ENCODE measurements at places on chromosomes 3 and 15.

- DNase-seq: no peak
Measured at GRCh38 chr3:73056845-73057150, 4.7 kb upstream of the EBLN2 start.

- DNase-seq: no peak
Measured at GRCh38 chr3:7388026-7388425, 527.1 kb downstream of the GRM7 start.

DNA sequence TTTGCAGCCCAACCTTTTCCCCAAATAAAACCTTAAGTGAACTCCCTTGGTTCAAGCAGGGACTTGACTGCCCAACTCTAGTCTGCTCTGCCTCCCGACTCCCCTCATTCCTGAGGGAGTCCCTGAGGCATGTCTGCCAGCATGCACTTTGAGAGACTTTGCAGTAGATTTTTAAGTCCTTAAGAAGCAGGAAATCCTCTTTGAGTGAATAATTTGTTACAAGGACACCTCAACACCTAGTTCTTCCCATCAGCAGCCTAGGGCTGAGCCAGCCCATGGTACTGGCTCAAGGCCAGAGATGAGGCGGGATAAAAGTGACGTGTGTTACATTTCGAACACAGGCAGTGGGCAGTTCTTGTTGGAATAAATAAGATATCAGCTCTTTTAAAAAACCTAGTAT lies 204.3 kb upstream of the SLC2A2 start:
- DNase-seq: no peak

GRCh38 chr3:30146978-30147377 lies 459.4 kb upstream of the TGFBR2 start:
- DNase-seq: no peak

DNA sequence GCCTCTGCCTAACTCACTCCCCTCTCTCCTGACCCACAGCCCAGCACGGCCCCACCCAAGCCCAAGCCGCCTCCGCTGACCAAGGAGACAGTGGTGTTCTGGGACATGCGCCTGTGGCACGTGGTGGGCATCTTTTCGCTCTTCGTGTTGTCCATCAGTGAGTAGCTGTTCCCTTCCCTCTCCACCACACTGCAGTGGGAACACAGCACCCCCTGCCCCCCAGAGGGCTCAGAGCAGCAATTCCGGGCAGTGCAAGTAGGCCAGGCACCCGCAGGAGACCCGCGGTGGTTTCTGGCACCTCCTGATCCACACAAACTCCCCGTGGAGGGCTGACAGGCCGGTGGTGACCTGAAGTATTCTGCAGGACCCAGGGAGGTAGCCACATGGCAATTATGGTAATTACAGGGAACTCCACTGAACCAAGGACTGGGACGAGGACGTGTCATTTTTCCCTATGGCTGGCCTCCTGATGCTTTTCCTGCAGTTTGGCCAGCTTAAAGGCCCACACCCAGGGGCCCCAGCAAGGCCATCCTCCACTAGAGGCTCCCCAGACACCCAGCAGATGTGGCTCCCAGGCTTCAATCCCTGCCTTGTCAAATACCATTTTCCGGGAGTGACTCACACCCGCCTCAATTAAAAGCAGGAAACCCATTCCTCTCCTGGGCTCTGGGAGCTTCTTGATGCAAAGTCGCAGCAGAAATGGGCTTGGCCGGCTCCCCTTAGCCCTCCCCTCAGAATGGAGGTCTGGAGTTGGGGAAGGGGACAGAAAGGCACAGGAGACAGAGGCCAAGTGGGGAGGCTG lies 4.8 kb downstream of the TMIE start:
- DNase-seq: no peak

GRCh38 chr3:161560008-161560637 lies 63.5 kb downstream of the OTOL1 start:
- DNase-seq: no peak

DNA sequence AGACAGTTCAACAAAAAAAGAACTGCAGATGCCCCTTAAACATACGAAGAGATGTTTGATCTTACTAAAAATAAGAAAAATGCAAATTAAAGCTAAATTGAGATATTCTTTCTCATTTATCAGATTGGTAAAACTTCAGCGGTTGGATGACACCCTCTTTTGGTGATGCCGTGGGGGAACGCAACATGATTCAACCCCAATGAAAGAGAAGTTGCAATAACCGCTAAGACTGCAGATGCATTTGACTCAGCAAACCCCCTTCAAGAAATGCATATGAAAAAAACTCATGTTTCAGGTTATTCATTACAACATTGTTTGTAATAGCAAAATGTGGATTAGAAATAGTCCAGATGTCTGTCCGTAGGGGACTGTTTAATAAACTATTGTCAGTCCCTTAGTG lies 3.6 kb downstream of the KLHL6 start:
- no peak for DNase-seq

DNA sequence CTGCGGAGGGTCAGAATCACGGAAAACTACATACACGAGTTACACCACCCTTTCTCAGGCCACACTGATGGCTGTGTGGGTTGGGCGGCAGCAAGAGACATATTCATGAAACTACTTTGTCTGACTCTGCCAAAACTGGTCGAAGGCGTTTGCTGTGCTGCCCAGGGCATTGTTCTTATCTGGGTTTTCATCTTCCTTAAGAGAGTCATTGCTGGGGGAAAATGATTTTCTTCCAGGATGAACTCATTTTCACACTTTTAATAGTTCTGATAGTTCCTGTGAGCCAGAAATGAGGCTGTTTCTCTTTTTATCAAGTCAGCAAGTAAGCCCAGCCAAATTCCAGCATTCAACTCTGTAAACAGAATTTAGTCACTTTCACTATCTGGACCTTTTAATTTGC lies 47.6 kb downstream of the TRIM71 start:
- no peak for DNase-seq

GRCh38 chr3:41893977-41894376 lies 67.9 kb downstream of the ULK4 start:
- DNase-seq: no peak

GRCh38 chr15:26061248-26061647 lies 198.1 kb upstream of the ATP10A start:
- no peak for DNase-seq

DNA sequence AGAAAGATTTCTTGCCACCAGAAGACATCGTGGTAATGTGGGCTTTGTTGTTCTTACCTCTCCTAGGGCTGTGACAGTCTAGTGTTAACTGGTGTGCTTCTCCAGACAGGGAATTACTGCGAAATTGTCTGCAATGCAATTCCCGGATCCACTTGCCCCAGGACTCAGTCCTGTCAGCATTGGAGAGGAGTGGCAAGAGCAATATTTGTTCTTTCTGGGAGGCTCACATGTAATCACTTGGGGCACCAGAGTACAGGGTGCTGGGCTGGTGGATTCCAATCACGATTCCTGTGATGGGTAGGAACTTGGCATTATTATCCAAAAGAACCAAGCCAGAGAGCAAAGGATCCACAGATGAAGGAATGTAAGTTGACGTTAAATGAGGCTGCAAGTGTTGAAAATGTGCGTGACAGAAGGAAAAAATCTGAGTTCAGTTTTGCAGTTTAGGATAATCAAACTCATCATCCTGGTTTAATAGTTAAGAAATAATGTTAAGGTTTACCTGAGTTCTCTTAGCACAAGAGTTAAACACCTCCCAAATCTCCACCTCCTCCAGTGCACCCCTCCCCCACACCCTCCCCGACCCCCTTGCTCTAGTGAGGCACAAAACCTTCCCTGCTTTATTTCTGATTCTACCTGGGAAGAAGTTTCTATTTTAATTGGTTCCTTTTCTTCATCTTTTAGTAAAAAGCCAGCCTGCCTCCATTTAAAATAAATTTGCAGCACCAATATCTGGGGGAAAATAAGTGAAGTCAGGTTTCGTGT lies 79.2 kb downstream of the GMPS start:
- DNase-seq: no peak

GRCh38 chr3:128486681-128487537 lies 6.1 kb downstream of the GATA2 start:
- no peak for DNase-seq

GRCh38 chr3:53320697-53321096 lies 26.6 kb downstream of the DCP1A start:
- DNase-seq: no peak

- DNase-seq: no peak
Measured at GRCh38 chr15:35522061-35522460, 23.9 kb downstream of the DPH6 start.

DNA sequence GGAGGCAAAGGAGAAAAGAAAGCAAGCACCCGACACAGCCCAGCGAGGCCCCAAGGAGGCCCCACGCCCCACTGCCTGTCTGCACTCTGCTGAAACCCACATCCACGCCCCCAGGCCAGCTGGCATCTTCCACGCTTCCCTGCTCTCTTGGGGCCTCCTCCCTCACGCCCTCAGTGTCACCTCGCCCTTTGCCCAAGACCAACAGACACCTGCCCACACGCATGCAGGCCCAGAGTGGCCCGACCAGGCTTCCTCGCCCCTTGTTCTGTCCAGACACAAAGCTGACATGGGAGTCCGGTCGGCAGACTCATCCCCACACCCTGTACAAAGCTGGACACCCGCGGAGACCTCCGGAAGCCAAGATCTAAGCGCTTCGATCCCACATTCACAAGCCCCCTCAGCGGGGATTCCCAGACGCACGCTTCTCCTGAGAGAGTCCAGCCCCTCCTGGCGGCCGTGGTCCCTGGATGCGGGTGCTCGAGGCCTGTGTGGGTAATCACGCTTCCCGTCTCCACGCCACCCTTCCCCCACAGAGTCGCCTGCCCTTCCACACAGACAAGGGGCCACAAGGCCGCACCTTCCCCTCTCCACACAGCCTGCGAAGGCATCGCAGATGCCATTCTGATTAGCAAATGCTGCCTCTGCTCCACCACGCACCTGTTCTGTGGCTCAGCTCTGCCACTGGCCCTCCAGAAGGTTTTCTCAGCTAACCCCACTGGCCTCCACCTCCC lies 176.6 kb downstream of the XXYLT1 start:
- DNase-seq: no peak

DNA sequence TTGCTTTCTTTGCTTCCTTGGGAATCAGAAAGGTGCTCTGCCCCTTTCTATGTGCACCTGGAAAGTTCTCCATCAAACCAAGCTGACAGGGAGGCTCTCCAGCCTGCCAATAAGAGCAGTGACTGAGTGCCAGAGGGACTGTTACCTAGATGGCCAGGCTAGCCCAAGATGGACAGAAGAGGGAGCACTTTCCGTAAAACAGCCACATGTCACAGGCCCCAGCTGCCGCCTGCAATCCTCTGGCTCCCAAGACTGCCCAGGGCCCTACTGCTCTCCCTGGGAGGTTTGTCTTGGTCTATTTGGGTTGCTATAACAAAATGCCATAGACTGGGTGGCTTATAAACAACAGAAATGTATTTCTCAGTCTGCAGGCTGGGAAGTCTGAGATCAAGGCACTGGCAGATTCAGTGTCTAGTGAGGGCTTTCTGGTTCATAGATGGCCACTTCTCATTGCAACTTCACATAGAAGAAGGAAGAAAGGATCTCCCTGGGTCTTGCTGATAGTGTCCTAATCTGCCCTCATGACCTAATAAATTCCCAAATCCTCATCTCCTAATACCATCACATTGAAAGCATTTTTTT lies 72.3 kb downstream of the TAMM41 start:
- DNase-seq: no peak

DNA sequence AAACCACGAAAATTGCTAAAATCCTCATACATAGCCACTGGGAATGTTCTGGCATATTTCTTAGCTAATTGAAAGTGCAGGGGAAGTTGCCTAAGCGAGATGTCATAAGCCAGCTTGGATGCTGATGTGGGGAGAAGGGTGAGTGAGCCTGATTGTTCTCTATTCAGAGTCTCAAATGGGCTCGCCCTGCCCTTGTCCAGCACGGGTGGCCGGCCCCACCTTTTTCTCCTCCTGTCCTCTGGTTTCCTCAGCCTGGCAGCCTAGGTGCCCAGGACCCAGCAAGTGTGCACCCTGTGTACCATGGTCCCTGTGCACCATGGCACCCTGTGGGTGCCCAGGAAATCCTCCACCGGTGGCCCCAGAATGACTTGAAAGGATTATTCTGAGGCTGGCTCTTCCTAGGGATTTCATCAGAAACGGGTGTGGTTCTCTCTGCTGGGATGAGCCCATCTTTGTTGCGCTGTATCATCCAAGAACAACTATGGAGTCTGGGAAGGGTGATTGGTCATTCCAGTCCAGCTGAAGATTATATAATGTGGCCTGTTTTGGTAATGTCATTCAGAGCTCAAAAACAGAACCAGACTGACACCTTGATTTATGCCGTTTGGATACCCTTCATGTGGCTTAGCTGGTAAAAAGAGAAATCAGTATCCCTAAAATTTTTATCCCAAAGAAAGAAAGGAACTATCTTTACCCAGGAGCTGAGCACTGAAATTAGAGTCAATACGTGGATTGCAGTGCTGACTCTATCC lies 150.8 kb upstream of the BHLHE40 start:
- DNase-seq: no peak

- DNase-seq: no peak
Measured at GRCh38 chr3:129312021-129312639, 33.5 kb downstream of the HMCES start.

- no peak for DNase-seq
Measured at GRCh38 chr3:178673529-178673928, 137.3 kb downstream of the KCNMB2 start.

DNA sequence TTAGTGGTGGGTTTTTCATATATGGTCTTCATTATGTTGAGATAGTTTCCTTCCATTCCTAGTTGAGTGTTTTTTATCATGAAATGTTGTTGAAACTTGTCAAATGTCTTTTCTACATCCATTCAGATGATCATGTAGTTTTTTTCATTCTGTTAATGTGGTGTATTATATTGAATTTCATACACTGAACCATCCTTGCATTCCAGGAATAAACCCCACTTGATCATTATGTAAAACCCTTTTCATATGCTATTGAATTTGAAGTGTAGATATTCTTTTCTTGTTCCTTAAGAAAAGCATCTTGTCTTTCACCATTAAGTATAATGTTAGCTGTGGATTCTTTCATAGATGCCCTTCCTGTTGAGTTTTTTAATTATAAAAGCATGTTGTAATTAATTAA lies 42.9 kb downstream of the PIAS1 start:
- no peak for DNase-seq

DNA sequence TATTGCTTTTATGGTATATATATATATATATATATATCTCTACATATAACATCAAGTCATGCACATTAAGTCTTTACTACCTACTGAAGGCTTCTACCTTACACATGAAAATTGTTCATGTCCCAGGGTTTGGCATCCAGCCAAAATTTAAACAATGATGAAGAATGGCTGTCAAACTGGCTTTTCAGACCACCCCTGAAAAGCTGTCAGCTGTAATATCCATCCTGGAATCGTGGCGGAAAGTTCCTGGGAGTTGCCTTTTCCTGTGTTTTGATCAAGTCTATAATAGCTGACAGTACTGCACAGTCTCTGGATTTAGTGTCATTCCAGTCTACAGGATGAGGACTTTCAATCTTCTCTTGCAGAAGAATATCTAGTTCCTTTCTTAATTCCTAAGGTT lies 48.3 kb downstream of the DHX36 start:
- no peak for DNase-seq

GRCh38 chr3:16816048-16816780 lies 68.5 kb upstream of the PLCL2 start:
- DNase-seq: no peak
